ENCODE measurements at places on chromosomes 4 and X.

DNA sequence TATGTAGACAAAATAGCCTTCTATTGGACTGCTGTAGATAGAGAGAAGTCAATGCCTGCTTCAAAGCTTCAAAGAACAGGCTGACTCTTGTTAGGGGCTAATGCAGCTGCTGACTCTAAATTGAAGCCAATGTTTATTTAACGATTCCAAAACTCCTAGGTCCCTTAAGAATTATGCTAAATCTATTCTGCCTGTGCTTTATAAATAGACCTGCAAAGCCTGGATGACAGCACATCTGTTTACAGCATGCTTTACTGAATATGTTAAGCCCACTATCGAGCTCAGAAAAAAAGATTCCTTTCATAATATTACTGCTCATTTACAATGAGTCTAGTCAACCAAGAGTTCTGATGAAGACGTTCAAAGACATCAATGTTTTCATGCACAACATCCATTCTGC lies 54.8 kb upstream of the RBMXL3 start:
- no peak for DNase-seq

DNA sequence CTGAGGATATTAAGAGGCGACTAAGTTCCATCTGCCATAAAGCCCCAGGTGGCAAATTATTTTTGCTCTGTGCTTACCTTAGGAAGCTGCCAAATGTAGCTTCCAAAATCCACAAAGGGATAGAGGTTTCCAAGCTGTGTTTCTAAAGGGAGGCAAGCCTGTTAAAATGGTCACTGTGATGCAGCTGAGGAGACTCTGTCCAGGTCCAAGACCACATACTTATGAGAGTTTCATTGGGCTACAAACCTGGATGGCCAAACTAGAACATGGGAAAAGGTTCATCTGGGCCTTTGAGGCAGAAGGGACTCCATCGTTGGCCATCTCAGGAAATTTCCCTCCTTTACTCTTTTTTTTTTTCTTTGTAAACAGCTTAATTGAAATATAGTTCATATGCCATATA lies 306.9 kb upstream of the FGF13 start:
- DNase-seq, result no peak

GRCh38 chr4:94939791-94940519 lies 182.2 kb downstream of the BMPR1B start:
- no peak for DNase-seq

GRCh38 chrX:3256868-3257267 lies 89.6 kb downstream of the MXRA5 start:
- no peak for DNase-seq

DNA sequence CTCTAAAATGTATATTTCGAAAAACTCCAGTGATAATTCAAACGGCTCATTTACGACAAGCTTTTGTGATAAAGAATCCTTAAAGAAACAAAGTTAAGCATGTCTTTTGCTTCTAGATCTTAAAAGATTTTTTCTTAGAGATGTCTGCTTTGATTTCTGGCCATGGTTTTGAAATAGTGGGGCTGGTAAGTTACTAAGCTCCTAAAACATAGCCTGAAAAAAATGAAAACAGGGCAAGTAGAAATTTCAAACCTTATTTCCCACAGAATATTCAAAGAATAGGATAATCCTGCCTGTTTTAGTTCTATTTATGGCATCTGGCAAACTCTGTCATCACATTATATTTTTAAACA lies 318.3 kb downstream of the ARHGAP24 start:
- DNase-seq, result no peak

DNA sequence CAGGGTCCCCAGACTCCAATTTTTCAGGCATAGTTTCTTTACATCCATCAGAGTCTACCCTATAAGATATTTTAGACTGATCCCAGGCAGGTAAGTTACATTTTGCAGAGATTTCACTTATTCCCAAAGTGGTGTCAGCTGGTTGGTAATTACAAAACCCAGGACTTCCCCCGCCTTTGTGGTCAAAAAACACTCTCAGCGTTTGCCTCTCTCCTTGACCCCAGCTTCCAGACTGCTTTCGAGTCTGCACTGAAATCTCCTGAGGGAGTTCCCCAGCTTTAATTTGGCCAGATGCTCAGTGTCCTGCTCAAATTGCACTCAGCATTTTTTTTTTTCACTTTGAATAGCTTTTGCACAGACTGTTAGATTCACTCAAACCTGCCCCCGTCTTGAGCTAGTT lies 11.2 kb upstream of the AMOT start:
- DNase-seq, result no peak

- no peak for DNase-seq
Measured at GRCh38 chrX:78455901-78456300, 128.5 kb upstream of the CYSLTR1 start.

DNA sequence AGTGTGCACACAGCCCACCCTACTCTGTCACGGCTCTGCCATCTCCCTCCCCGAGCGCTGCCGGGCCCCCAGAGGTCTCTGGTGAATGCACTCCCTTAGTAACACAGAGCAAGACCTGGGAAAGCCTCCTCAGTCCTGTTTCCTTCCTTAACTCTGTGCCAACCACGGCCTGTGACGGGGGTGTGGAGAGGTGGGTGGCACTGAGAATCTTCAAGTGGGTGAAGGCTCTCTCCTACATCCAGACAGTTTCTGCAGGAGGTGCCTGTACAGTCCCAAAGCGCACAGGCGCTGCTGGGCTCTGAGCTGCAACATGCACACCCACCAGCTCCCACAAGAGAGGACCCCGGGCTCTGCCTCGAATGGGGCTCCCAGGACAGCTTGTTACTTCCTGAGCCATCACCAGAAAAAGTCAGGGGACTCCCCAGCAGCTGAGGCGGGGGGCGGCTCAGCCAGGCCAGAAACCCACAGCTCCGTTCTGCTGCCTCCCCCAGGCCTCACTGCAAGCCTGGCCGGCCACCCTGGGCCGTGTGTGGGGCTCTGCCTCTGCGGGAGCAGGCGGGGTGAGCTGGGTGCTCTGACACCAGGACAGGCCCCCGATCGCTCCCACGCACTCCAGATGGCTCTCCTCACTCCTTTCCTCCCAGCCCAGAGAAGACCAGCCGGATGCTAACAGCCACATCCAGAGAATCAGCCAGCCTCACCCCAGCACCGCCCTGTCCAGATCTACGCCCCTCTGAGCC lies 29.7 kb downstream of the FAM53A start:
- DNase-seq, result no peak

GRCh38 chr4:25524663-25525062 lies 131.0 kb upstream of the SLC34A2 start:
- no peak for DNase-seq

DNA sequence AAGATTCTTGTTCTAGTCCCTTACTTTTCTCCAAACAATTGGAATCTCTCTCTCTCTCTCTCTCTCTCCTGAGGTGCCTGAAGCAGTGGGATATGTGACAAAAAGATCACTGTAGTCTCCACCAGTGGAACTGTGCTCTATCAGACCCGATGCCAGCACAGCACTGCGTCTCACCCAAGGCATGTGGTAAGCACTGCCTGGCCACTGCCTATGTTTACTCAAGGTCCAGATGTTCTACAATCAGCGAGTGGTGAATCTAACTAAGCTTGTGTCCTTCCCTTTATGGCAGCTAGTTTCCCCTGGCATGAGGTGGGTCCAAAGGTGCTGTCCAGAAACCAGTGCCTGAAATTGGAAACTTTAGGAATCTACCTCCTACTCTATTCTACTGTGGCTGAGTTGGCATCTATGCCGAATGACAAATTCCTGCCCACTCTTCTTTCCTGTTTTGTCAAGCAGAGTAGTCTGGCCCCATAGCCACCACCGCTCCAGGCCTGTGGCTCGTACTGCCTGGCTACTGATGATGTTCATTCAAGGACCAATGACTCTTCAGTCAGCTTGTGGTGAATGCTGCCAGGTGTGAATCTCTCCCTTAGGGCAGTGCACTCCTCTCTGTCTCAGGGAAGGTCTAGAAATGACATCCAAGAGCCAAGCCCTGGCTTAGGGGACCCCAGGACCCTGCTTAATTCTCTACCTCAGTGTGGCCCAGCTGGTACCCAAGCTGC lies 416.5 kb downstream of the TEX13C start:
- no peak for DNase-seq

GRCh38 chr4:173508386-173509035 lies 21.5 kb downstream of the HAND2 start:
- no peak for DNase-seq

GRCh38 chr4:83542225-83542624 lies 6.3 kb downstream of the GPAT3 start:
- no peak for DNase-seq

GRCh38 chr4:3280466-3280865 lies 12.4 kb upstream of the RGS12 start:
- DNase-seq, result no peak

DNA sequence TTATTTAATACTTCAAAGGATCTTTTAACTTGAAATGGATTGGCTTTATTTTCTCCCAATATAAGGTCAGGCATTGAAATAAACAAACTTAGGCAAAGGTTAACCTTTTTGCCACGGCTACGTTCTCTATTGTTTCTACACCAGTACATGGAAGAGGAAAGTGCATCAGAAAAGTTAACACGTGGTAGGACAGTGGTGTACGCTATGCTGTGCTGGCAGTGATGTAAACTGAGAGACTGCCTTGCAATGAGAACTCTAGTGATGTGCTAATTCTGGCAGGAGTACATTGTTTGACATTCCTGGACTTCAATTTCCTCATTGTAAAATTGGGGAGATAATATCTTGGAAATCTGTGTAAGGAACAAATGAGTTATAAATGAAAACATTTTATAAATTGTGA lies 208.2 kb downstream of the TMA16 start:
- DNase-seq, result no peak

DNA sequence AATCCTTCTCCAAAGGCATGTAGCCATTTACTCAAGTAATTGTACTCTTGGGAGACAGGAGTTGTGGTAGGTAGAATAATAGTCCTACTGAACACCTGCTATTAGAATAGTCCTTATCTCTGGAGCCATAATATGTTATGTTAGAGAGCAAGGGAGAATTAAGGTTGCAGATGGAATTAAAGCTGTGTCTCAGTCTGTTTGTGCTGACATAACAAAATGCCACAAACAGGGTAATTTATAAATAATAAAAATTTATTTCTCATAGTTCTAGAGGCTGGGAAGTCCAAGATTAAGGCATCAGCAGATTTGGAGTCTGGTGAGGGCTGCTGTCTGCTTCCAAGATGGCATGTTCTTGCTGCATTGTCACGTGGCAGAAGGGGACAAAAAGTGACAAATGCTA lies 24.2 kb upstream of the FRAS1 start:
- DNase-seq, result no peak

GRCh38 chrX:69387567-69388487 lies 116.3 kb upstream of the NALF2 start:
- no peak for DNase-seq

- DNase-seq, result no peak
Measured at GRCh38 chr4:87882861-87883260, 50.1 kb downstream of the MEPE start.

DNA sequence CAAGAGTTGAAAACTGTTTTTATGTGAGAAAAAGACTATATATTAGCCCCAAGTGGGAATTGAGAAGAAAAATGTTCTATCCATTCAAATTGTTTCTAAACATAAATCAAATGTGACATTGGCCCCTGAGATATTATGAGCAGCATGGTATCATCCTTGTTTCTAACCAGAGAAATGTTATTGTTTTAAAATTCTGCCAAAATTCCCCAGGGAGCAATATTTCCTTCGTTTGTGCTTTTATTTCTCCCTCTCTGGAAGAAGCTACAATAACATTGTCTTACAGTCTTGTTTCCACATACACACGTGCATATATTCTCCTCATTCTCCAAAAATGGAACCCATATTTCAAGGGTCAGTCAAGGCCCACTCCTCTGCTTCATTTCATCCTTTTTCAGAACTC lies 46.7 kb downstream of the MAGEB17 start:
- DNase-seq, result no peak

- no peak for DNase-seq
Measured at GRCh38 chr4:70768301-70768948, 46.7 kb downstream of the RUFY3 start.

DNA sequence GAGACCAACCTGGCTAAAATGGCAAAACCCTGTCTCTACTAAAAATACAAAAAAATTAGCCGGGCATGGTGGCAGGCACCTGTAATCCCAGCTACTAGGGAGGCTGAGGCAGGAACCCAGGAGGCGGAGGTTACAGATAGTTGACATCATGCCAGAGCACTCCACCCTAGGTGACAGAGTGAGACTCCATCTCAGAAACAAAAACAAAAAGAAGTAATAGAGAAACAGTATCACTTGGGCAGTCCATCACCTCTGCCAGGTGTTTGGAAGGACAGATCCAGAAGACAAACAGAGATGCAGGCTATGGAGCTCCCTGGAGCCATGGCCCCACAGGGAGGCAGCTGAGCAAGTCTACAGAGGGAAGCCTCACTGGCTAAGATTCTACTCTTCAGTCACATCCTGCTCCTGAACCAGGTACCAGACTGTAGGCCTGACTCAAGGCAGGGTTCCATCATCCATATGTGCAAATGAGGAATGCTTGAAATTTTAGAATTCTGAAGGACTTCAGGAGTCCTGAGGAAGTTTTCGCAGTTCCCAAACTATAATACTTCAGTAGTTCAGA lies 81.4 kb upstream of the CPEB2 start:
- DNase-seq, result no peak

DNA sequence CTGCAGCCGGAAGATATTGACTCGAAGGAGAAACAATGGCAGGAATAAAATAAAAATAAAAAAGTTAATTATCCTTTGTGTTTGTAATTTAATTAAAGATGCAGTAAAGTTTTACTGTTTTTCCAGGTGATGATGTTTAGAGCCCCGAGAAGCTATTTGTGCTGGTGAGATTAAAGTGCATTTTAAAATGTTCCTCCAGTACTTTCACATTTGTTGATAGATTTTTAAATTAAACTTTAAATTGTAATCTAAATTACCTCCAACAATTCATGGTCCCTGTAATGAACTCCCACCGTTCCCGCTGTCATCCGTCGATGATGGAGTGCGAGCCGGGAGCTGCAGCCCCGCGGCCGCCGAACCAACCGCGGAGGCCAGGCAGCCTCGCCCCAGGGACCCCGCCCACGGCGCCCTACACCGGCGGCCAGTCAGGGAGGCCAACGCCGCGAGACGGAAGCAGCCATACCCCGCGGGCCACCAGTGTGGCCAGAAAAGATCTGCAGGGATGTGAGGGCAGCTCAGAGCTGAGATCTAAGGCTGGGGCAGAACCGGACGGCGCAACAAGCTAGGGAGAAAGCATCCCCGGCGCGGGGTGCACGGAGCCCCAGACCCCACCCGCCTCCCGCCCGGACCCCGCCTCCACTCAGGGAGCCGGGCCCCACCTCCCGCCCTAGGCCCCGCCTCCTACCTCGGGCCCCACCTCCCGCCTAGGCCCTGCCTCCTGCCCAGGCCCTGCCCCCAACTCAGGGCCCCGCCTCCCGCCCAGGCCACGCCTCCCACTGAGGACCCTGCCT lies 104.0 kb downstream of the FAM53A start:
- no peak for DNase-seq

DNA sequence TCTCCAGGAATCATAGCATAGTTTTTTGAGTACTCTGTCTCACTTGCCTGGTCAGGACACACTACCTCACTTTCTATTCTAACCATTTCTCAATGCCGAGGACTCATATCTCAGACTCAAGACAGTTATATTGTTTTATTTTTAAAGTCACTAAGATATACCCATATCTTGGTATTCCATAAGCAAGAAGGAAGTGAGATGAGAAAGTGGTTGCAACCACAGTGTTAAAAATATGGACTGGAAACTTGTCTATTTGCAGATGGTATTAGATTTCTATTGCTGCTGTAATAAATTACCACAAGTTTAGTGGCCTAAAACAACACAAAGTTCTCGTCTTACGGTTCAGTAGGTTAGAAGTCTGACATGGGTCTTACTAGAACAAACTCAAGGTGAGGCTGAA lies 344.8 kb upstream of the MAGEB2 start:
- no peak for DNase-seq
